ENCODE measurements at places on chromosomes 5 and 9.

DNA sequence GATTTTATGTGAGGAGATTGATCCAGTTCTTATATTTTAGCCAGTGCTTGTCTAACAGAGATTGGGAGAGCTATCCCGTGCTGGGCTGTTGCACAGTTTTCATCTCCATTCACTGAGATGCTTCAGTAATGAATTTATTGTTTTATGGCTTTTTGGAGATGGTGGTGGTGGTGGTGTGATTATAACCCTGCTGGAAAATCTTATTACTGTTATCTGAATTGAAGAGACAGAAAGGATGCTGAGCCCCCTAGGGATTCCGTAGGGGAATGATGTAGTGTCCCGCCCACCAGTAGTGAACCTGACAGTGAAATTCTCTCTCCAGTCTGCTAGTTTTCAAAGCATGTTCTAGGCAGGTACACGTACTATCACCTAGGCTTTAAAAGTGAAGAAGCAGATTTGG lies 1.9 kb downstream of the RAI14 start:
- peak; percentile 3 for DNase-seq

GRCh38 chr5:69491838-69492390 lies 676 bp upstream of the OCLN start:
- DNase-seq: no peak

DNA sequence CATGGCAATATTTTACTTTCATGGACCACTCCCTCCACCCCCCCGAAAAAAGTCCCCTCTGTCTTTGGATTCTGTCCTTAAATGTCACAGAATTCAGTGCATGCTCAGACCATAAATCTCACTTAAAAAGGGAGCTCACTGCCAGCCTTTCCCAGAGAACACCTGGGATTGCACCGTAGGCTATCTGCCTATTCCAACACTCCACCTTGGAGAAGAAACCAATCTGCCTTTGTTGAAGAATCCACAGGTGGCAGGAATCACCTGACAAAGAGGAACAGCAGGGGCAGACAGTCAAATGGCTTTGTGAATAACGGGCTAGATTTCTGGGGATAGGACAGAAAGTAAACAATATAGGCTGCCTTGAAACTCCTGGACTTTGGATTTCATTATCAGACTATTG lies 306.7 kb upstream of the BRINP1 start:
- DNase-seq: peak; percentile 79

DNA sequence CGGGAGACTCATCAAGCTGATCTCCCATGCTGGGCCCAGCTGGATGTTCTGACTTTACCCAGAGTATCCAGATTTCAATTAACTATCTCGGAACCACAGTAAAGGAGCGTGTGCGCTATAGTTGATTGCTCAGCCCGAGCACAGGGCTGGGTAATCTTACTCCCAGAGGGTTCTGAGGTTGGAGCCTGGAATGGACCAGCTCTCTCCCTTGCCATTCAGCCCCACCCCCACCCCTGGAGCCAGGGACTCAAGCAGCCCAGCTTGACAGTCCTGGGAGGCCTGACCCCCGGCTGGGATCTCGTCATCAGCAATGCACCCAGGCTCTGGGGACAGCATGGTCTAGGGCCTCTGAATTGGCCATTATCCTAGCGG lies 23.7 kb upstream of the PTGES start:
- DNase-seq: no peak

Measured in COR-L47 (cell line).